Astrocyte (in vitro differentiated cells and primary cell): ENCODE measurements at places on chromosomes 5 and 9. TPM values are rescaled to one million over a fixed set of nuclear protein-coding genes. Genes with fewer than 3 reads are reported as not detected.
A peak's percentile ranks its signal among the peaks of the same experiment; 100 is the strongest.

GRCh38 chr5:40775085-40775845 lies 19.5 kb upstream of the TTC33 start:
- DNase-seq = no peak

- DNase-seq = no peak
Observed at GRCh38 chr9:127539982-127540663, 72.0 kb upstream of the STXBP1 start.

- DNase-seq = no peak
Observed at GRCh38 chr5:10372726-10373709, 19.5 kb downstream of the MARCHF6 start.

DNA sequence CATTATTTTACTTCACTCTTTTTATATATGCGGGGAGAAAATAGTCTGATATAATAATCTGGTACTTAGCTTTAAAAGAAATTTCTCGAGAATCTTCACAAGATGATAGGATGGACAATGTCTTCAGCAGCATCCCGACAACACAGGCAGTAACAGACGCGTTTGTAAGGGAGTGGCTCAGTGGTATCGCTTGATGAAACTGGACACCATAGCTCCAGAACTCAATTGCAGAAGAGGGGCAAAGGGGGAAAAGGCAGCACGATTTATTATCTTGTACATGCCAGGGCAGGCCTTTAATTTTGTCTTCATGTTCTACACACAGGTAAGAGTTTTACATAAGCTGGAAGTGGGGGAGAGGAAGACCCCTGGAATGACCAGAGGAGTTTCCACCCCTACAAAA lies 15.7 kb downstream of the IL4 start:
- no peak for DNase-seq

DNA sequence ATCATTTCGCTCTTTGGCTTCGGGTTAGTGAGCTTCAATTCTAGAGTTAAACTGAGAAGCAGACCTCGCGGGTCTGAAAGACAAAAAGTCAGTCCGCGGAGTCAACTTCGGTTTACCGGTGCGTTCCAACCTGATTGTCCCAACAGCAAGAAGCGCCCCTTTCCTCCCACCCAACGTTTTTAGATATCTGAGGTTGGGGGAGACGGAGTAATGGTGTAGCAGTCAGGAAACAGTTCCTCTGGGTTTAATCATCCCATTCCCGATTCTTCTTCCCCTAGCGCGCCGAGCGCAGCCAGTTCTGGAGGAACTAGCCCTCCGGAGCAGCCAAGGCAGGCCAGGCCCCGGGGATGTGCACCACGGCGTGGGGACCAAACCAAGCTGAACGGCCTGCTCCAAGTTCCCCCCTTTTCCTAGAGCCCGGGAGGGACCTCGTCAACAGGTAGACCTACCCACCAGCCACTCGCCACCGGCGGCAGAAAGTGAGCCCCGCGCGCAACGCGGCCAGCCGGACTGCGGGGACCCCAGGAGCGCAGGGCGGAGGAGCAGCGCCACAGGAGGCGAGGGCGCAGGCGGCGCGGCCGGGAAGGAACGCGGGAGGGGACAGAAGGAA lies 622 bp upstream of the ISL1 start:
- DNase-seq = no peak

GRCh38 chr9:131277287-131277909 lies 1.1 kb upstream of the FAM78A start:
- no peak for DNase-seq

DNA sequence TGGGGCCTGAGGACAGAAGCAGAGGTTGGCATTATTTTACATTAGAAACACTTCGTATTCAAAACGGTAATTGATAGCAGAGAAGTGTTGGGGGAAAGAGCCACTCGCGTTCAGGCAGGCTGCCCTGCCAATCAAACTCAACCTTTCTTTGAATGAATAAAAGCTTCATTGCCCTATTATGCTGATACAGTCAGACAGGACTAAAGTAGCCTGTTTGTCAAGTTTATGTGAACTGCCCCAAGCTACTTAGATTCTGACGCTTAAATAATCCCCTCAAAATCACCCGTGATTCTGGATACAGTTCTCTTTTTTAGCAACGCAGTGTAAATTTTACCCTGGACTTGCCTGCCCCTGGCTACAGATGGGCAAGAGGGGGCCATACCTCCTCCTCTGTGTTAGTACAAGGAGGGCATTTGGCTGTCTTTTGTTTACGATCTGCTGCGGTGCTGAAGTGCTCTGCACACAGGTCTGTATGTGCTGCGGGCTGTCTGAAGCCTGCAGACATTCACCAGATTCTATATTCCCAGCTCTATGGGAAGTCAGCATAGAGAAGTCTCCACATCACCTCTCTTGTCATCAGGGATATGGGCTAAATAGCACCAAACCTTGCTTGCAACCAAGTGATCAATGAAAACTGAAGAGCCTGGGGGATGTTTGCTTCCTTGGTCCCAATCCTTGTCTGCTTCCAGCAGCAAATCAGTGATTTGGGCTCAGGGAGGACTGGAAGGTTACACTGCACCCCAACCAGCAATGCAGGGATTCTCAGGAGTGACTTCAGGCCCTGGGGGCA lies 218.4 kb downstream of the EBF1 start:
- no peak for DNase-seq

DNA sequence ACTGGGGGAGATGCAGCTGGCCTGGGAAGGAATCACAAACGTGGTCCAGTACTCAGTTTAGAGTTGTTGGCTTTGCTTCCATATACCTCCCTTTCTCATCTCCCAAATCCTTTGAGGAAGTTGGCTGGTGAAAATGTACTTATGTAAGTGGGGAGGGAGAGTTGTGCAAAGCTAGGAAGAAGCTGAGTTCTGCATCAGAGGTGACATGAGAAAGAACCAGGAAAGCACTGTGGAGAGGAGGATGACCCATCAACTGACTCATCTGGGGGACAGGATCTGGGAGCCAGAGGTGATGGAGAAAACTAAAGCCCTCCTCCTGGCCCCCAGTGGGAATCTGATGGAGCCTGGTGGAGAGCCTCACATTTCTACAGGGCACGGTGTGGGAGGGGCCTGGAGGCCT lies 16.2 kb downstream of the KCNMB1 start:
- no peak for DNase-seq

DNA sequence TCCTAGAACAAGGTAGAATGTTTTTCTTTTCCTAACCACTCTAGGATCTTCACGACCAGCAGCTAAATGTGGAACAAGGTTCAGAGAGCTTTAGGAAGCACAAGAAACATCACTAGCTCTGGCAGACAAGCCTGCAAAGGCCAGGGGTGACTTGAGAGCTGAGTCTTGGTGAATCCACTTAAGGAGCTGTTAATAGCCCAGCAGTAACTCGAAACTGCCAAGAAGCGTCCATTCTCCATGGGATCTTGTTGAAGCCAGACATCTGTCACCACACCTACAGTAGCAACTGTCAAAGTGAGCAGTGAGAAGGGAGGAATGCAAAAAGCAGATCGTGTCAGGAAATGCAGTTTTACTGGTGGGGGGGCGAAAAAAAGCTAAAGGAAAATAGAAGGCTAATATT lies 87.2 kb downstream of the ATPSCKMT start:
- no peak for DNase-seq

DNA sequence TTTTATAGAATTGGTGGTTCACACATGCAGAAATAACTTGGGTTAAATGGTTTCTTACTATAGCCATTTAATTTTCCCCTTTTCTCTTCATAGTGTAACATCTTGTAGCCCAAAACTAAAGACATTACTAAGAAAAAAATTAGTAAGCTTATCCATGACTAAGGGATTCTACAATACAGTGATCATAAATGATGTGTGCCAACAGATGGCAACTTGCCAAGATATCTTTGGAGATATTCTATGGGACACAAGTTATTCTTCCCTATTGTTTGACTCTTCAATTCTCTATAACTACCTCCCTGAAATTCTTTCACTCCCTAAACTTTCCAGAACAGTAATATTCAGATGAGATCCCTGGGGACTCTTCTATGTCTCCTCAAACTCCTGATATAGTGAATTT lies 580.6 kb downstream of the PTPRD start:
- no peak for DNase-seq

DNA sequence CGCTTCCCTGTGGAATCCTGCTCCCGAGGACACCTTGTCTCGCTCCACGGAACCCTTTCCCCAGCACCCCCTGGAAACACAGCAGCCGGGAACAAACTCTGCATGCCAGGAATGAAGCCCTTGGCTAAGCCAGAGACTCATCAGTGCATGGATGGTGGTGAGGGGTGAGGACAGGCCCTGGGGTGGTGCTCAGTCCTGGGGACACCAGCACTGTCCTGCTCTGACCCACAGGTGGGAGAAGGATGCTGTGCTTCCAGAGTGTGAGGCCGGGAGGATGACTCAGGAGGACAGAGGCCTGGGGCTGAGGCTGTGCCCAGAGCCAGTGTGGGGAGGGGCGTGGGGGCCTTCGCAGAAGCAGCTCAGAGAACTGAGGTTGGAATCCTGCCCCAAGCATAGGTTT lies 11.2 kb upstream of the EGR1 start:
- no peak for DNase-seq

GRCh38 chr5:8766448-8766847 lies 779.4 kb downstream of the SEMA5A start:
- no peak for DNase-seq

- DNase-seq = no peak
Observed at GRCh38 chr5:115179394-115180164, 9.9 kb upstream of the TRIM36 start.

DNA sequence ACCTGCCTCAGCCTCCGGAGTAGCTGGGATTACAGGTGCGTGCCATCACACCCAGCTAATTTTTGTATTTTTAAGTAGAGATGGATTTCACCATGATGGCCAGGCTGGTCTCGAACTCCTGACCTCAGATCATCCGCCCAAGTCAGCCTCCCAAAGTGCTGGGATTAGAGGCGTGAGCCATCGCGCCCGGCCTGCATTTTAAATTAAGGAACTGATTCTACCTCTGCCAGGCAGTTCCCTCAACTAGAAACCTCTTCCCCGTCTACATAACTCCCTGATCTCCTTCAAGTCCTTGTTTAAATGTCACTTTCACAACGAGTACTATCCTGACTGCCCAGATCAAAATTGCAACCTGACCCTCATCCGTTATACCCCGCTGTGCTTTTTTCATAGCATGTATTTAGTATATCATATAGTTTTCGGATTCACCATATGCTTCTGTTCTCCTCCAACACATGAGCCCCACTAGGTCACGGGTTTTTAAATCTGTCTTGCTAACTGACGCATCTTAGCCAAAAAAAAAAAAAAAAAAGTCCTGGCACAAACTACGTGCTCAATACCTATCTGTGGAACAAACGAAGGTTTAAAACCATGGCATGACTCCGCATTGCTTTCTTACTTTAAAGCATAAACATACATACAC lies 858 bp upstream of the SOWAHA start:
- no peak for DNase-seq

GRCh38 chr9:99274495-99274894 lies 52.4 kb downstream of the SEC61B start:
- no peak for DNase-seq

DNA sequence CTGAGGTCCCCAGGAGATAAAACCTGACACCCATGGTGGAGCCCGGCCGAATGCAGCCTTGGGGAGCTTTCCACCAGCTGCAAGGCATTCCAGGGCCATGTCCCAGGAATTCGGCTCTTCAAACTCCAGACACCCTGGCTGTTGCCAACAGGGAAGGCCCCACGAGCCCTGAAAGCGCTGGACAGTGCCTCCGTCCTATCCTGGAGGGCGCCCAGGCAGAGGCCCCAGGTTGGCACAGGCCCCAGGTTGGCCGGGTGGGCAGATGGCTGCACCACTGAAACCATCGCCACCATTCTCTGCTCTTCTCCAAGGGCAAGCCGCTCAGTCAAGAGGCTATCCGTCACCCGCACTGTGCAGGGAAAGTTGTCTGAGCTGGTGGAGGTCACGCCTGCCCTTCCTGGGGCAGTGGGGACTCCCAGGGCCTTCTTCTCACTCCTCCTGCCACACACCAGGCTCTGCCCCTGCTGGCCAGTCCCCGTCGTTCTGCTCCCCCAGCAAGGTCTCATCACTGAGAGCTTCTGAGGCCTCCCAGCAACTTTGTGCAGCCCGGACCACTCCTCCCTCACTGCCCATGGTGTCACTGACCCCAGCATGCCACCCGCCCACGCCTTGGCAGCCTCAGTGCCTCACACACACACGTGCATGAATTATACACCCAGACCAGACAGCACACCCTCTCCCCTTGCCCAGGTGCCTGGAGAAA lies 21.2 kb downstream of the SLC6A3 start:
- no peak for DNase-seq

GRCh38 chr5:108193021-108193795 lies 188.7 kb downstream of the FBXL17 start:
- DNase-seq = peak; percentile 84

- no peak for DNase-seq
Observed at GRCh38 chr5:72185496-72186329, 78.4 kb downstream of the MAP1B start.

GRCh38 chr5:69078921-69079540 lies 14.8 kb upstream of the SLC30A5 start:
- DNase-seq = no peak

- DNase-seq = no peak
Observed at GRCh38 chr9:135478829-135479468, 633 bp upstream of the PPP1R26 start.

Gene CYSRT1
- total RNA-seq = 1.2 and 1.3 TPM in 2 replicates

Gene RNF44
- 47.8 and 59.8 TPM in 2 replicates for total RNA-seq

Gene PPP2R2B
- 2.4 and 5.2 TPM in 2 replicates for total RNA-seq

Gene LRRC26
- total RNA-seq = not detected in 2 replicates

Gene PCDHGB1
- total RNA-seq = 1.0 and 1.5 TPM in 2 replicates

Gene SHISAL2B
- not detected in 2 replicates for total RNA-seq

Gene CCDC192
- total RNA-seq = not detected in 2 replicates

Gene SH2D3C
- total RNA-seq = 4.6 and 5.8 TPM in 2 replicates

Gene SLC34A1
- total RNA-seq = not detected in 2 replicates

Gene ENTPD2
- 0.14 and 0.55 TPM in 2 replicates for total RNA-seq

Gene RIC1
- 50.9 and 53.8 TPM in 2 replicates for total RNA-seq

Gene BARX1
- total RNA-seq = 0.62 and 0.73 TPM in 2 replicates

Gene CCDC183
- total RNA-seq = 0.84 and 1.3 TPM in 2 replicates

Gene WNK2
- total RNA-seq = 0.89 and 1.9 TPM in 2 replicates

Gene IFNA16
- total RNA-seq = not detected in 2 replicates

Gene HCN1
- 0.11 and 0.17 TPM in 2 replicates for total RNA-seq

Gene DRD1
- 0.14 and 0.23 TPM in 2 replicates for total RNA-seq
